ENCODE measurements at places on chromosomes 6 and 20.

- DNase-seq: no peak
- no peaks in the 10 kb centered on the region for H3K36me3 ChIP-seq
- no peak overlapping the region for H3K4me3 ChIP-seq
These were observed 36.3 kb upstream of the LRRC1 start for GRCh38 chr6:53758496-53758895.

GRCh38 chr6:127446356-127446755 is 12.8 kb downstream of the KIAA0408 start:
- no peaks in the 10 kb centered on the region for H3K4me1 ChIP-seq
- DNase-seq: no peak
- no peak overlapping the region for H3K4me3 ChIP-seq

DNA sequence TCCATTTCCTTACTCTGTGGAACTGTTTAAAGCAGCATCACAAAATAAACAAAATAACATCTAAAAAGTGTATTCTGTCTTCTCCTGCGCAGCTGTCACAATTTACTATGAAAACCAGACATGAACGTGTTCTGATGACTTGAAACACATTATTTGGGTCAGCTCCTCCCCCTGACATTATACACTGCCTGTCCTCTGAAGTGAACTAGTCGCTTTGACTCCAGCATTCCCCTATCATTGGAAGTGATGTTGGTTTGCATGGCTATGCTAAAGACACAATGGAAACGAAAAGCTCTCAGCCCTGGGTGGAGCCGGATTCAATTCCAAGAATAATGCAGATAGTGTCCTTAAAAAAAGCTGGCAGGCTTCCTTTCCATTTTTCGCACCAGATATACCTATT is 125.9 kb downstream of the FYN start:
- no peak overlapping the region for H3K4me3 ChIP-seq
- no peaks in the 10 kb centered on the region for H3K27me3 ChIP-seq
- no peaks in the 10 kb centered on the region for H3K4me1 ChIP-seq
- H3K36me3 ChIP-seq: no peaks in the 10 kb centered on the region
- no peak overlapping the region for H3K27ac ChIP-seq
- no peak for DNase-seq

- H3K36me3 ChIP-seq: peaks cover 14% of the 10 kb centered on the region
- no peak overlapping the region for H3K4me3 ChIP-seq
- no peaks in the 10 kb centered on the region for H3K4me1 ChIP-seq
- H3K27me3 ChIP-seq: no peaks in the 10 kb centered on the region
These were observed 58.5 kb downstream of the SAMD3 start for GRCh38 chr6:130164251-130164650.

- H3K27ac ChIP-seq: no peak overlapping the region
- H3K4me1 ChIP-seq: no peaks in the 10 kb centered on the region
- peaks cover 85% of the 10 kb centered on the region for H3K27me3 ChIP-seq
- no peak overlapping the region for H3K4me3 ChIP-seq
- no peak for DNase-seq
- no peaks in the 10 kb centered on the region for H3K36me3 ChIP-seq
These were observed 9.9 kb downstream of the IRF4 start for GRCh38 chr6:401239-401993.

DNA sequence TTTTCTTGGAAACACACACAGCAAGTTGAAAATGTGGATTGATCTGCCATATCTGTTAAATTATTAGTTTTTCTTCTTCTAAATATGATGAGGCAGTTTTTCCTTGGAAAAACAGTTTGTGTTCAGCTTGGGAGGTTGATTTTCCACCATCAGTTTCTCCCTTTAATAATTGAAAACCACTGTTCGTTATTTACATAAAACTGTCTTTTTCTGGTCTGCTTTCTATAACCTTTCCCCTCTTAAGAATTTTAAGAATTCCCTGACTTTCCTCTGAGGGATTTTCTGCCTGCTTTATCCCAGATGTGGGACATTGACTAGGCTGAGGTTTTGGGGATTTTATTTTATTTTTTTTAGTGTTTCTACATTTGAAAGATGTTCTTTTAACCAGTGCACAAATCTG is 27.2 kb downstream of the DSE start:
- peaks cover 12% of the 10 kb centered on the region for H3K36me3 ChIP-seq
- H3K27ac ChIP-seq: peak overlapping the region; percentile 72
- DNase-seq: no peak

DNA sequence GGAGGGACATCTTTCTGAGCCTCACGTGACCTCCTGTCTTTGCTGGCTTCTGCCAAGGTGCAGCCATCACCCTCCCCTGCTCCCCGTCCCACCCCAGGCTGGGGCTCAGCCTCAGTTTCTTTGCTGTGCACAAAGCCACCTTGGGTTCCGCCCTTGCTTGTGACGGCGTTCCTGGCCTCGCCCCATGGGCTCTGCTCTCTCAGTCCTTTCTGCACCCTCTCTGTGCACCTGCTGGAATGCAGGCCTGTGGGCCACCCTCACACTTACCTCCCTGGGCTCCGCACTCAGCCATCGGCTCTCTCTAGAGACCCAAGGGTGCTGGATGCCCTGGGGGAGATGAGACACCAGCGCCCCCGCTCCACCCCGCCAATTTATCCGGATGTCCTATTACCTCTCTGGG is 28.3 kb downstream of the BANF2 start:
- H3K4me1 ChIP-seq: no peaks in the 10 kb centered on the region
- no peak overlapping the region for H3K4me3 ChIP-seq
- H3K27ac ChIP-seq: no peak overlapping the region
- H3K27me3 ChIP-seq: peaks cover 4% of the 10 kb centered on the region

GRCh38 chr20:17838921-17839320 is 129.7 kb downstream of the SNX5 start:
- H3K4me1 ChIP-seq: peaks cover 9% of the 10 kb centered on the region
- H3K36me3 ChIP-seq: no peaks in the 10 kb centered on the region

GRCh38 chr6:143262859-143263258 is 187.6 kb downstream of the ADAT2 start:
- no peaks in the 10 kb centered on the region for H3K4me1 ChIP-seq
- DNase-seq: no peak
- H3K36me3 ChIP-seq: peaks cover 4% of the 10 kb centered on the region

DNA sequence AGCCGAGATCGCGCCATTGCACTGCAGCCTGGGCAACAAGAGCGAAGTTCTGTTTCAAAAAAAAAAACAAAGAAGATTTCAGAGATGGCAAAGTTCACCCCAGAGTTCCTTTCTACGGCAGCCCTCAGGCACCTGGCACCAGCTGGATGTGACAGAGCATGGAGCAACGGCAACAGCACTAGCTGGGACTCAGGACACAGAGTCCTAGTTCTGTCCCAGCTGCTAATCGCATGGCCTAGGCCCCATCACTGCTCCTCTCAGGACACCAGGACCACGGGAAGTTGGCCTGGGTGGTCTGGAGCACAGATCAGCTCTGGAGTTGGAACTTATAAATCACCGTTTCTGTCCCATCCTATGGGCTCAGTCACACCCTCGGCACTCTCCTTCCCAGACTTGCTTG is 1.1 kb downstream of the PGC start:
- H3K4me3 ChIP-seq: no peak overlapping the region
- no peaks in the 10 kb centered on the region for H3K36me3 ChIP-seq
- H3K4me1 ChIP-seq: peaks cover 5% of the 10 kb centered on the region
- H3K27me3 ChIP-seq: no peaks in the 10 kb centered on the region

DNA sequence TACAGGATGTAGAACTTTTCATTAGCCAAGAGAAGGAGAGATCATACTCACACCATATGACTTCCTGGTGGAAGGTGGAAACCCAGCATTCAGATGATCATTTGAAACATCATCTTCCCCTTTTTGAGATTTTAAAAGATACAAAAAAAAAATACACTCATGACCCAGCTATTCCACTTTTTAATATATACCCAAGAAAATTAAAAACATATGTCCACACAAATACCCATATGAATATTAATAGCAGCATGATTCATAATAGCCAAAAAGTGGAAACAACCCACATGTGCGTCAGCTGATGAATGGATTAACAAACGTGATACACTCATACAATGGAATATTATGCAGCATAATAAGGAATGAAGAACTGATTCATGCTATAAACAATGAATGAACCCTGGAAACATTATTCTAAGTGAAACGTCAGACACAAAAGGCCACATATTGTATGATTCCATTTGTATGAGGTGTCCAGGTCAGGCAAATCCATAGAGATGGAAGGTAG is 130.0 kb upstream of the SGK1 start:
- H3K36me3 ChIP-seq: no peaks in the 10 kb centered on the region
- H3K4me1 ChIP-seq: peaks cover 2% of the 10 kb centered on the region
- DNase-seq: no peak
- no peak overlapping the region for H3K4me3 ChIP-seq

- DNase-seq: no peak
- no peaks in the 10 kb centered on the region for H3K4me1 ChIP-seq
- no peaks in the 10 kb centered on the region for H3K36me3 ChIP-seq
- H3K27me3 ChIP-seq: no peaks in the 10 kb centered on the region
- no peak overlapping the region for H3K4me3 ChIP-seq
These were observed 56.0 kb upstream of the TAB2 start for GRCh38 chr6:149261364-149262040.

DNA sequence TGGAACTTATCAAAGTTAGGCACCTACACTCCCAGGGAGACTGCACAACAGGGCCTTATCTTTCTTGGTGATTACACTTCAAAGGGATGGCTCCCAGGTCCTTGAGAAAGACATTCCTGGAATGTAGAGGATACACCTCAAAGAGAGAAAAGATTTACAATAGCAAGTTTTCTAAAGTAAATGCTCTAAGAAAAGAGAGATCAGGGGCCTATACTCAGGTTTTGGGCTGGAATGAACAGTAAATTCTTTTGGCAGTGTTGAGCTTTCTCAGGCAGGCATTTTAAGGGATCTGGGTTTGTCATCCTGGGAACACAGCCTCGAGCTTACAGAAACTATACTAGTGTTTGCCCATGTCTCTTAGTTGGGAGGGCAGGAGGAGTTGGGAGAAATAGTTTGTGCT is 31.7 kb upstream of the ME1 start:
- H3K27me3 ChIP-seq: no peaks in the 10 kb centered on the region
- no peaks in the 10 kb centered on the region for H3K4me1 ChIP-seq

- no peak overlapping the region for H3K27ac ChIP-seq
- H3K4me1 ChIP-seq: peaks cover 3% of the 10 kb centered on the region
- H3K4me3 ChIP-seq: no peak overlapping the region
- H3K27me3 ChIP-seq: peaks cover 5% of the 10 kb centered on the region
- no peak for DNase-seq
These were observed 44.7 kb downstream of the OR2B6 start for GRCh38 chr6:28001751-28002150.

DNA sequence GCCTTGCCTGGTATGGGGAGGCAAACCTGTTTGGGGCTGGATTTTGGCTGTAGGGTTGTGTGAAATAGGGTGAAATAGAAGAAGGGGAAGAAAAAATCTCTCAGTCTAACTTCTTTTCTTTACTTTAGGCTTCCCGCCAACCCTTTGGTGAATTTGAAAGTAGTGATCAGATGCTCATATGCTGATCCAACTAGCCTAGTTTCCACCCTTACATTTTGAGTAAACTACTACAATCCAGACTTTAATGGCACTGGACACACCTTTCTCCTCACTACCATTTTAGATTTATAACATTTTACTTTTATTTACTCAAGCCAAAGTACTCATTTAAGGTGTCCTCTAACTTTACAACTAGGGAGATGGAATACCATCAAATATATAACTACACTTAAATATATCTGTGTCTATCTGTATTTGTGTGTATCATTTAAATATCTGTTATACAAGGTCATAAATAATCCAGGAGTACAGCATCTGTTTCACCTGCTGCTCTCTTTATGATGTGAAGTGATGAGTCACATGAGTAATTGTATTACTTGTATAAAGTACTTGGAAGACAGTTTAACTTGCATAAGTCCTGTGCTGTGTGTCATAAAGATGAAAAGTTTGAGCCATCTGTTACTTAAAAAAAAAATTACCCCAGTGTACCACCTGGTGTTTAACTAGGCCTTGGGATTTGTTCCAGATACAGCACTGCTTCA is 172.1 kb downstream of the CDKAL1 start:
- no peaks in the 10 kb centered on the region for H3K36me3 ChIP-seq
- peaks cover 10% of the 10 kb centered on the region for H3K4me1 ChIP-seq
- no peaks in the 10 kb centered on the region for H3K27me3 ChIP-seq
- no peak for DNase-seq

DNA sequence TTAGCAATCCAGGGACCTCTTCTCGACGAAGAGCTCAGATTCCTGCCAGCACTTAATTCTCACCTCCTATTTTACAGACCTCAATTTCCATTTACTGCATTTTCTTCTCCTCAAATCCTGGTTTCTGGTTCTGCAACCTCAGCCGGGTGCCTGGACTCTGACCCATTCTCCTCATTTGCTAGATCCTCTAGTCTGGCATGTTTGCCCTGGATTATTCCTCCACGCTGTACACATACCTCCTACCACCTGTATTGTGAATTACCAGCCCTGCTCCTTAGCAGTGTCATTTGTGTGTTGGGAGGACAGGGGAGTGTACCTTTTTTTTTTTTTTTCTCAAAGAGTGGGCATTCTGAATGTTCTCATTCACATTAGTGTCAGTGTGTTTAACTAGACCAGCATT is 204.4 kb downstream of the ZMYND8 start:
- no peaks in the 10 kb centered on the region for H3K27me3 ChIP-seq
- no peaks in the 10 kb centered on the region for H3K4me1 ChIP-seq
- no peak overlapping the region for H3K4me3 ChIP-seq
- no peaks in the 10 kb centered on the region for H3K36me3 ChIP-seq
- no peak overlapping the region for H3K27ac ChIP-seq

DNA sequence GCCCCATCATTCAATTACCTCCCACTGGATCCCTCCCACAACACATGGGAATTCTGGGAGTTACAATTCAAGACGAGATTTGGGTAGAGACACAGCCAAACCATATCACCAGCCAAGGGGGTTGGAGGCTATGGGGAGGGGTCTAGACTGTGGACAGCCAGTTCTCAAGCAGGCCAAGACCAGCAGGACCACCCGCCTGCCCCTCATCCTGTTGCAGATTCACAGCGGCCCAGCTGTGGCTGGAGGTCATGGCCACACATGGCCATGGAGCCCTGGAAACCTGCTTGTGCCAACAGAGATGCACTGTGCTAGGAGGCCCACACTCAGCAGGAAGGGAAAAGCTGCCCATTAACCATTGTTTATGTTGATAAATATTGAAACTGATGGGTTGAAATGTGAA is 240.5 kb downstream of the TTLL2 start:
- H3K36me3 ChIP-seq: no peaks in the 10 kb centered on the region
- no peak overlapping the region for H3K4me3 ChIP-seq
- no peaks in the 10 kb centered on the region for H3K4me1 ChIP-seq
- no peak for DNase-seq

Data from SK-N-SH (cell line).